Left lung (tissue), 14 donors: ENCODE measurements at places on chromosomes 11 and 22. TPM values are rescaled to one million over a fixed set of nuclear protein-coding genes. Genes with fewer than 3 reads are reported as not detected.

Gene GSTT2
- polyA plus RNA-seq = 0.27 TPM

Gene FERMT3
- polyA plus RNA-seq = 9.9 TPM

Gene KRTAP5-2
- polyA plus RNA-seq = not detected

Gene TEF
- 16.8 TPM for polyA plus RNA-seq

- no peak for DNase-seq
Measured at GRCh38 chr11:86222081-86222480, 22.5 kb upstream of the EED start.

DNA sequence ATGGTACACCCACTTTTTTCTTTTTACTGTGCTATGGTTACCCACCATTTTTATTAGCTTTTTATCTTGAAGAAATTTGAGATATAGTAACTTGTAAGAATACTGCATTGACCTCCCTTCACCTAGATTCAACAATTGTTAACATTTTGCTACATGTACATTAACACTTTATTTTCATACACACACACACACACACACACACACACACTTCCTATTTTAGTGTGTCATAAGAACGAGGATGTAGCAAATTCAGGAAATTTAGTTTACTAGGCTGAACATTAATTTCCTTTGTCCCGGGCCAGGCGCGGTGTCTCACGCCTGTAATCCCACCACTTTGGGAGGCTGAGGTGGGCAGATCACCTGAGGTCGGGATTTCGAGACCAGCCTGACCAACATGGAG lies 1.1 kb upstream of the ATP6V1E1 start:
- no peak for DNase-seq

GRCh38 chr22:50062509-50063135 lies 4.5 kb upstream of the TTLL8 start:
- no peak for DNase-seq

- DNase-seq = no peak
Measured at GRCh38 chr11:112651386-112651785, 309.8 kb upstream of the NCAM1 start.
